ENCODE measurements at places on chromosomes 6 and 20.

- DNase-seq: no peak
Measured at GRCh38 chr20:53800883-53801604, 207.4 kb upstream of the ZNF217 start.

DNA sequence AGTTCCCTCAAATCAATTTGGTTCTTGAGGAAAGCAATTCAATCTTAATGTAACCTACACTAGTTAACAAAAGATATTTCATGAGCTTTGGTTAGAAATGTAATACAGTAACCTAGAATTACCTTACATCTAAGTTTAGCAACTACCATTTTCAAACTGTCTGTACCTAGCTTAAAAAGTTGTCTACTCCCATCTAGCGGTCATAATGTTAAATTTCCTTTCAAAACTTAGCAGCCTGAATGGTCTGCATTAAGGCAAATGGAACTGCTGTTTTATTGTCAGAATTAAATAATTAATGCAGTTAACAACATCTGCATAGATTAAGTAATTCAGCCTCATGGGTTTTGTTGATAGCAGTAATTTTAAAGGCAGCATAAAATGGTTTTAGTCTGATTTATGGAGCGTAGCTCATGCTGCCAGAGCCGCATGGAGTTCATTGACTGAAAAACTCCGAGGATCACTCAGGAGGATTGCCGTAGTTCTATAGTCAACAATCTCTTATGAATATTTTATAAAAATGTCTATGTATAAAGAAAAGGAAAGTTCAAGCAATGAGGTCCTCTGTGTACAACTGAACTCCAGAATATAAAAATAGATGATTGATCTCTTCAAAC is 485.4 kb upstream of the MANEA start:
- no peak for DNase-seq

GRCh38 chr20:43936104-43936770 is 21.6 kb downstream of the TOX2 start:
- DNase-seq: no peak

DNA sequence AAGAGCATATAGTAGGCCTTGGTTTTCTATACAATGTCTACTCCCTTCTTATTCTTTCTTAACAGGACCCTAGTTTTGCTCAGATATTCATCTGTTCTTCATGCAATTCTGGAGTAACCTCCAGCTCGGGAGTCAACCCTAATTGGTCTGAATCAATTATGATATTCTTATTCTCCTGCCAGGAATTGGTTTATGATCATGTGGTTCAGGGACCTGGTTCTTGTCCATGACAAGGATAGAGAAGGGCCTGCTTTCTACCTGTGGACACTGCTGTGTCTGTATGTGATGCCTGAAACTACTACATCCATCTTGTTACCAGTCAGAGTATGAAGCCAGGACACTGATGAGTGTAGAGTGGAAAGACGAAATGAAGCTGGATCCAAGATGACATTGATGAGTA is 24.4 kb upstream of the FAM184A start:
- no peak for DNase-seq

GRCh38 chr20:48194583-48194982 is 409.3 kb upstream of the SULF2 start:
- no peak for DNase-seq

GRCh38 chr20:31933698-31934097 is 18.1 kb downstream of the PDRG1 start:
- DNase-seq: no peak

DNA sequence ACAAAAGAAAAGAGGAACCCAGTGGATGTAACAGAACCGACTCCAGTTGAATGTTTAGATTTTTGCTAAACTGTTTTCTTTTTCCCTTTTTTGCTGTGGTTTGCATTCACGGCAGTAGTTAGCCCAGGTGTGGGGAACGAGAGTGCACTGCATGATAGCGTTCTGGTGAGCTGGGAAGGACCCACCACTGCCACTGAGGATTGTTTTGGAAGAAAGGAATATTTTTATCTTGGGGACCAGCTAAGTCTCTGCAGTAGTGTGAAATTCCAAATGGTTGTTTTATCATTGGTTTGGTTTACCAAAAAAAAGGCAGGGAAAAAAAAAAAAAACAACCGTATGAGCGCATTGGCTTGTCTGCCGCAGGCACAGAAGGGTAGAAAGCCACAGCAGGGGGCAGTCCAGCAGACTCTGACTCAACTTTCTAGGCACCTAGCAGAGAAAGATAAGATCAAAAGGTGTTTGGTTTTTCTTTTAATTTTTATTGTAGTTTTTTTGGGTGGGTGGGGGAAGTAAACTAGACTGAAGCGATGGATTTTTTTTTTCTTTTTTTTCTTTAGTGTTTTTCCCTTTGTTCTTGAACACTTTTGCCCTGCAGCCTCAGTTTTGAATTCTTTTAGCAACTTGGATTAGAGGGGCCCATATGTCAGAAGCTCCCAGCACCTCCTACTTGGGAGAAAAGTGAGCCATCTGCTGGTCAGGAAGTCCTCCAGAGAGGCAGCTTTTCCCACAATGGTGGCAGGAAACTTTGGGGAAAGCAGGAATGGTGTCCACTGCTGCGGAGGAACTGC is 13.5 kb upstream of the RAB5IF start:
- no peak for DNase-seq

DNA sequence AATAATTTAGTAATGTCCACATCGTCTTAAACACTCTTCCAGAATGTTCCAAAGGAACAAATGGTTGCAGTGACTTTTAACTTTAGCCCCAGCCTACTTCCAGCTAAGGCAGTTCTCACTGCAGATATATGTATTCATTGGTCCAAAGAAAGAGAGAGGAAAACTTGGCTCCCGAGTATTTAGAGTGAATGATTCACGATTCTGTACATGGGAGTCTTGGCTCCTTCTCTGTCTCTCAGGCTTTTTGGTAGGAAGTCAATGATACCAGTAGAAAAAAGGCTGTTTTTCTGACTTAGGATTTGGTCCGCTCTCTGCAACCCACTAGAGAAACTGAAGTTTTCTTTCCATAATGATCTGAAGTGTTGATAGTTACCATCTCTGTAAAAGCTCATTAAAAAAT is 38.6 kb downstream of the E2F3 start:
- DNase-seq: no peak

DNA sequence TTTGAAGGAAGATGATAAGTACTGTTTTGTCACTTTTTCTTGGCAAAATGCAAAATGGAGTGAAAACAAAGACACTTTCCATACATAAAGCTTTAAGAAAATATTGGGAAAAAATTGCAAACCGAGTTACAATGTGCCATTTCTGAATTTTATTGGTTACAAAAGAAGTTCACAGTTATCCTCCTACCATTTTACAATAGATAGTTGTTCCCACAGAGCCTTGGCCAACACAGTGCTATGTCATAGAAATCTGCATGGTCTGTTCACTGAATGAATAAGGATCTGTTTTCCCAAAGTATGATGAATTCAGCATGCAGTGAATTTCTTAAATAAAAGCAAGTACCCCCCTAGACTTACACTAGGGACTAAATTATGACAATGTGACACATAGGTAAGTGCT is 268.2 kb upstream of the POU3F2 start:
- DNase-seq: no peak

GRCh38 chr20:19363476-19363875 is 151.0 kb downstream of the SLC24A3 start:
- no peak for DNase-seq

GRCh38 chr20:63309261-63310071 is 16.5 kb downstream of the COL20A1 start:
- DNase-seq: no peak

DNA sequence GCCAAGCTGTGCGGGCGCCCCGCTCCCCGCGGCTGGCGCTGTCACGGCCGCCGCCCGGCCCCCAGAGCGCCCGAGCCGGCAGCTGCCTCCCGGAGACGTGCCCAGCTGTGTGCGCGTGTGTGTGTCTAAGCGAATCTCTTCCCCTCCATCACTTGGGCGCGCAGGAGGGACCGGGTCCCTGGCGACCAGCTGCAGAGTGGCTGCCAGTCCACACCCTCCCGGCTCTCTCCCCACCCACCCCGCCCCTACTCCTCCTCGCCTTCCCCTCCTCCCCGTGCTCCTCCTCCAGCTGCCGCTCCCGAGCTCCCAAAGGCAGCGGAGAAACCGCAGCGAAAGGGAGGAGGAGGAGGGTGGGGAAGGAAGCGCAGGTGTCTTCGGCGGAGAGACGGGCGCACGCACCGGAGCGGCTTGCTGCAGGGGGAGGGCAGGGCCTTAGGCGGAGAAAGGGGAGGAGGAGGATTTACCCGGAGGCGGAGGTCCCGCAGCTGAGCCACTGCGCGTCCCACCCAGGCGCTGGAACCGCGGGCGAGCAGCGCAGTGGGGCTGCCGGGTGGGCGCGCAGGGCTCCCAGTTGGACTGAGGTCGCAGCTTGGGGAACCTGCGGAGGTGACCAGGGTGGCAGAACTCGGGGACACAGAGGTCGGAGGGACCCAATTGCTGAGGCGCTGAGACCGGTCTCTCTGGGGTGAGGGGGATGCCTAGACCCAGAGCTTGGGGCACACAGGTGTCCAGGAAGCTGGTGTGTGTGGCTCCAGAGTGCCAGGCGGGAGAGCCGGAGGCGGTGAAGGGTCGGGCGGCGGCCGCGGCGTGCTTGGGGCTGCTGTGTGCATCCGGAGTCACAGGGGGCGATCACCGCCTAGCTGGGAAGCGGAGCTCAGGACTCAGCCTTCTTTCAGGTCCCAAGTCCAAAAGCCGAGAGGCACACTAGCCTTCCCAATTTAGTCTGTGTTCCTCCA is at the start of gene HS3ST5:
TSS of gene HS3ST5 (minus strand) at position 198 of the 956 bp plus-strand sequence. CDS start 280,178 bp downstream, outside the sequence.
- DNase-seq: no peak

DNA sequence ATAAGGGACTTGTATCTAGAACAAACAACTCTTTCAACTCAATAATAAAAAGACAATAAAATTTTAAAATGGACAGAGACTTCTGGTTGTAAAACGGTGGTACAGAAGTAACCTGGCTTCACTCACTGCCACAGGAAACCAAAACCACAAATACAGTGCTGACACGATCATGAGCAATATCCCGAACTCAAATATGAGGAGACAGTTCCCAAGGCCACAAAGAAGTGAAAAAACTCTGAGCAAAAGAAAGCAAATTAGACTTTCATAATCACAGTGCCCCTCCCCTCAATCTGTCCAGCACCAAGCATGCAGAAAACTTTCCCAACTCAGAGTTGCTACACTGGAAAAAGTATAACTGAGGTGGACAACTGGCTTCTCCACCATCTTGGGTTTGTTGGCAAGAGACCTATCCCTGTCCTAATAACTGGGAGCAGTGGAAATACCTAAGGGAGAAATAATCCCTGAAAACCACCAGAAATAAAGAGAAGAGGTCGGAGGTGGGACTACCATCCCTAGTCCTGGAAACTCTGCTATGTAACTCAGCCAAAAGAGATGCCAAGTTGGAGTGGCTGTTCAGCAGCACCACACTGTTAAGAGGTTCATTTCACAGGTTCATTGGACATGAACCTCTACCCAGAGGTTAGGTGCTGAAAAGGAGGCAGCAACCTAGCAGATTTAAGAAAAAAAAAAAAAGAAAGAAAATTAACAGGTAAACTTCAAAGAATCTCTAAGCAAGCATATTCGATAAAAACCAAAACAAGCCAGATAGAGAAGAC is 55.5 kb downstream of the REV3L start:
- DNase-seq: peak; percentile 6

- no peak for DNase-seq
Measured at GRCh38 chr6:42958125-42958524, 2.4 kb upstream of the GNMT start.

- no peak for DNase-seq
Measured at GRCh38 chr6:89792881-89793280, 26.7 kb downstream of the MDN1 start.

- no peak for DNase-seq
Measured at GRCh38 chr6:32203426-32204267, 11.2 kb upstream of the GPSM3 start.

- DNase-seq: no peak
Measured at GRCh38 chr20:62561948-62562347, 80.4 kb upstream of the SLCO4A1 start.
